Suppressor macrophage (primary cell): ENCODE measurements at places on chromosomes 6 and 20.

DNA sequence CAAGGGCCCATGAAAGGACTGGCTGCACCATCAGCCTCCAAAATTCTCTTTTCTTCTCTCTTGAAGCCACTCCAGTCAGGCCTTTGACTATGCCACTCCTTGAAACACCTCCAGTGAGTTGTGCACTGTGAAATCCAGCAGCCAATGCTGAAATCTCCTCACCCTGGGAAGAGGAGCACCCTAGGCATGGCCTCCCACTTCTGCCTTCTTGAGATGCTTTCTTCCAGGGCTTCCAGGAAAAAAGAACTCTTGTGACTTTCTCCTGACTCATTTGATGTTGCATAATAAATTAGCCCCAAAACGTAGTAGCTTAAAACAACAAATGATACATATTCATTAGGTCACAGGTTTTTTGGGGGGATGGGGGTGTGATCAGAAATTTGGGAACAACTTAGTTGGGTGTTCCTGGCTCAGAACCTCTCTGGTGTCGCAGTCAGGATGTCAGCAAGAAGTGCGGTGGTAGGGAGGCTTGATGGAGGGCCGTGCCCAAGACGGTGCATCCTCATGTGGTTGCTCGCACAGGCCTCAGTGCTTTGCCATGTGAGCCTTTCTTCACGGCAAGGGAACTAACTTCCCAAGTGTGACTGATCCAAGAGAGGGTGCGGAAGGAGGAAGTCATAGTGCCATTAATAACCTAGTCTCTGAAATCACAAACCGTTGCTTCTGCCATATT, 12.1 kb downstream of the NCR2 start:
- DNase-seq = no peak

GRCh38 chr6:34143884-34144580, 1.9 kb downstream of the GRM4 start:
- peak; percentile 19 for DNase-seq

GRCh38 chr6:164114651-164115050, 700.1 kb downstream of the QKI start:
- no peak for DNase-seq

GRCh38 chr6:4358414-4359107, 223.2 kb upstream of the ECI2 start:
- DNase-seq = peak; percentile 90

DNA sequence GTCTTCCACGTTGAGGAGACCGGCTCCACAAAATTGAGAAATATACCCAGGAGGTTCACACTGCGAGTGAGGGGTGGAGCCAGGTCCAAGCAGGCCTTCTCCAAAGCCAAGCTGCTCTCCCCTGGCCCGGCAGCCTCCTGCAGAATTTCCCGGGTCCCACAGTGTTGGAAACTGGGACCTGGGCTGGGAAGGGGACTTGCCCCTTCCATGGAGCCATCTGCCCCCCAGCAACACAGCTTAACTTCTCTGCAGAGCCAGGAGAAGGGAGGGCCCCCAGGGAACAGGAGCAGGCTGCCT, 35.4 kb downstream of the MDFI start:
- DNase-seq = no peak

DNA sequence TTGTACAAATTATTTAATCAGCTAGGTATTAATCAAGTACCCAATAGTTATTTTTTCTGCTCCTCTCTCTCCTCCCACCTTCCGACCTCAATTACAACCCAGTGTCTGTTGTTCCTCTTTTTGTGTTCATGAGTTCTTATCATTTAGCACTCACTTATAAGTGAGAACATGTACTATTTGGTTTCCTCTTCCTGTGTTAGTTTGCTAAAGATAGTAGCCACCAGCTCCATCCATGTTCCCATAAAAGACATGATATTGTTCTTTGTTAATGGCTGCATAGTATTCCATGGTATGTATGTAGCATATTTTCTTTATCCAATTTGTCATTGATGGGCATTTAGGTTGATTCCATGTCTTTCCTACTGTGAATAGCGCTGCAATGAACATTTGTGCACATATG, 652.8 kb upstream of the CITED2 start:
- DNase-seq = no peak

GRCh38 chr6:90835596-90836212, 248.8 kb upstream of the MAP3K7 start:
- DNase-seq = no peak

GRCh38 chr6:71197267-71197666, 91.3 kb upstream of the OGFRL1 start:
- no peak for DNase-seq

GRCh38 chr6:4185419-4185818, 50.0 kb upstream of the ECI2 start:
- no peak for DNase-seq

GRCh38 chr6:134920422-134920821, 29.5 kb downstream of the ALDH8A1 start:
- no peak for DNase-seq

DNA sequence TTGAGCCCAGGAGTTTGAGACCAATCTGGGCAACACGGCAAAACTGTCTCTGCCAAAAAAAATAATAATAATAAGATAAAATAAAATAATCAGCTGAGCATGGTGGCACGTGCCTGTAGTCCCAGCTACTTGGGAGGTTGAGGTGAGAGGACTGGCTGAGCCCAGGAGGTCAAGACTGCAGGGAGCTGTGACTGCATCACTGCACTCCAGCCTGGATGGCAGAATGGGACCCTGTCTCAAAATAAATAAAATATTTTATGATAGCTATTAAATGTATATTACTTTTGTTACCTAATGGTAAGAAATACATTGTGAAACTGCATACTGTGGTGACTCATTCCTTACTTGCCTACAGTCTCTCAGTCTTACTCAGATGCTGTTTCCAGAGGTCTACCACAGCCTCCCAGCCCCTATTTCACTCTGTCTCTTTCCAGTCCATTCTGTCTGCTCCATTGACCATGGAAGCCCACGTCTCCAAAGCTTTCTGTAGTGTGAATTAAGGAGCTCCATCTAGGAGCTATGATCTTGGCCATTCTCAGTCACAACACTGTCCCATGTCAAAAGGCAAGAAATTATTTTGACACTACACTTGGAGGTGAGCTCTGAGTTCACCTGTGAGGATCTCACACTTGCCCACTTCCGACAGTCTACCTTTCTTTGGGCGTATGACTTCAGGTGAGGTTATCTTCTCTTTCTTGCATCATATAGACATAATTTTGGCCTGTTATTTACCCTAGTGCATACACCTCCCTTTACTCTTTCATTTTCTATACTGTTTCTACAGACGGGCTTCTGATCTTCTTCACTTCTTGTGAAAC, 22.4 kb upstream of the SNX9 start:
- DNase-seq = peak; percentile 24

- no peak for DNase-seq
These were observed 811.9 kb downstream of the TENT5A start for GRCh38 chr6:80940571-80940970.

GRCh38 chr6:10526156-10526555, 5.0 kb downstream of the GCNT2 start:
- DNase-seq = no peak

- DNase-seq = no peak
These were observed 207.5 kb downstream of the SYNDIG1 start for GRCh38 chr20:24676978-24677370.

GRCh38 chr20:17189976-17190695, 36.7 kb upstream of the PCSK2 start:
- DNase-seq = no peak

DNA sequence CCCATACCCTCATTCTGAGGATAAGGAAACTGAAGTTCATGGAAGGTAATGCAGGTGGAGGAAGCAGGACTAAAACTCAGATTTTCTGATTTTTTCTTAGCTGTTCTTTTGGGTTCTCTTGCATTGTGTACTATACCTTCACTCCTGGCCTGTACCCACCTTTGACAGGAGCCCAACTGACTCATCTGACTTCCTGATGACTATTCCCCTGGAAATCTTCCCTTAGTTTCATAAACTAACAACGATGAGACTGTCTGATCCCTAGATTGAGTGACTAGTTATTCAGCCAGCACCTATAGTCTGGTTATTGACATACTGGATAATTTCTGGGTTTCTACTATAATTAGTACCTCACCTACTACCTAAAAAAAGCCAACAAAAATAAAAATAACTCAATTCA, 10.1 kb downstream of the CRYBG1 start:
- DNase-seq = no peak

- DNase-seq = no peak
These were observed 18.6 kb downstream of the TTPAL start for GRCh38 chr20:44494266-44494665.

- DNase-seq = peak; percentile 61
These were observed 42.3 kb downstream of the HIVEP2 start for GRCh38 chr6:142902636-142903053.

DNA sequence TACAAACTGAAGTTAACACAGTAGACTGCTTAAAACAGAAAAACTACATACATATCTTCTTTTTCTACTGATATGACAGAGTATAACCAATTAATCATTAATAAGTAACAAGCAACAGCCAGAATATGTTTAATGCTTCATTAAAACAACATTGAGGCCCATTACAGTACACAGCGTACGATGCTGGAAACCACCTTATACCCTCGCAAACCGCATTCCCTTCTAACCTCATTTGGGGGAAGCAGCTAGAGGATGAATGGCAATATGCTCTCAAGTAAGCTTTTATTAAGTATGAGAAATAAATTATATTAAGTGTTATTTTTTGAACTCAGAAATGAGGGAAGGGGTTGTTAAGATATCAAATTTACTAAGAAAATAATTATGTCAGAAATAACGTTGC, 142.4 kb downstream of the GMDS start:
- DNase-seq = no peak

DNA sequence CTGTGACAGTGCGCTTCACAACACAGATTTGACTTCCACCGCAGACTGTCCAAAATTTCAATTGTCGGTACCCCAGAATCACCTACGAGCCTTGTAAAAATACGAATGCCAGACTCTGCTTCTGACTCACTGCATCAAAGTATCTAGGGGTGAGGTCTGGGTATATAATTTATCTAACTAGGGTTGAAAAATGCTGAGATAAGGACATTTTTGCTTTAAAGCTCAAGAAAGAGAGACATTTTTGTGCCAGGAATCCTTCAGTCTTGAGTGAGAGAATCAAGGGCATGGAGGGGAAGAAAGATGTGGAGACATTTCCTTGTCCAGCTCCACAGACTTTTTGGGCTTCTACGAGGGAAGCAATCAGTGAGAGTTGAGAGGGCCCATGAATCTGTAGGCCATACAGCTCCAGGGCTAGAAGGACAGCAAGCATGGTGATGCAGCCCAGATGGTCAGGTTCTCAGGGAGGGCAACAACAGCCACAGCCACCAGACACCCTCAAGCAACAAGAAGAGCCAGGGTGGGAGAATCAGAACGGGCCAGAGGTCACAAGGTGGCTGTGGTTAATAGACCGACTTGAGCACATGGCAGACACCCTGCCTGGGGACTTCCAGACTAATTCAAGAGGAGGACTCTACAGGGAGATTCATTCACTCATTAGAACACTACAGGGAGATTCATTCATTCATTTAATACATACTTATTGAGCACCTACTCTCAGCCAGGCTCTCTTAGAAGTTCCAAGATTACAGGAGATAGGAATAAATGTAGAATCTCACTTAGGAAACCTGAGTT, 211.1 kb upstream of the PRDM1 start:
- DNase-seq = no peak

- DNase-seq = no peak
These were observed 199.4 kb downstream of the SYNDIG1 start for GRCh38 chr20:24668791-24669190.

GRCh38 chr6:28944412-28944865, 20.7 kb upstream of the TRIM27 start:
- peak; percentile 88 for DNase-seq

GRCh38 chr6:82894653-82895259, 170.9 kb downstream of the UBE3D start:
- no peak for DNase-seq

DNA sequence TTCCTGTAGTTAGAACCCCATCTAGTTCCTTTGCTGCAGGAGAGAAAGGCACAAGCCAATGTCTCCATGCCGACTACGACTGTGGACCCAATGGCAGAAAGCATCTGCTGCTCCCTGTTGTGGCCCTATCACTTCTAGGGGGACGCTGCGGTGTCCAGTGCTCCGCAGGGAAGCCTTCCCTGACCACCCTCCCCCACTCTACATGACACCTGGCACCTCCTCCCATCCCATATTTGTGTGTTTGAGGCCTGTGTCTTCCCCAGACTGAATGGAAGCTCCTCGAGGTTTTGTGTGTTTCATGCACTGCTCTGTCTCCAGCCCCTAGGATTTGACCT, 159.5 kb downstream of the DTNBP1 start:
- no peak for DNase-seq

- DNase-seq = no peak
These were observed 58.6 kb upstream of the MRPS10 start for GRCh38 chr6:42276034-42276890.

- DNase-seq = no peak
These were observed 126.4 kb downstream of the LCA5 start for GRCh38 chr6:79410806-79411205.

DNA sequence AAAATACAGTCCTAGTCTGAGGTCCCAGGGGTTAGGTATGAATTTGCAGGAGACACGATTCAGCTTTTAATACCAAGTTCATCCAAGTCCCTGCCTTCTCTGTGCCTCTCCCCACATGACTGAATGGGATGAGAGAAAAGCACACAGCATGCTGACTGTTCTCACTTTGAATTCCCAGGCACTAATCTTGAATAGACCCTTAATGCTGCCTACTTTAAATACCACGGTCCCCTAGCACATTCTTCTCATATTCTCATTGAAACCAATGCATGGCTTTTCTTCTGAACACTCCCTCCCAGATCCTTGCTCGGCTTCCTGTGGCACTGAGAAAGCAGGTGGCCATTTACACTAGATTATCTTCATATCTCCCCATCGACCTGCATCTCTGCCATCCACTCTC, 30.1 kb upstream of the SCAF8 start:
- DNase-seq = no peak

DNA sequence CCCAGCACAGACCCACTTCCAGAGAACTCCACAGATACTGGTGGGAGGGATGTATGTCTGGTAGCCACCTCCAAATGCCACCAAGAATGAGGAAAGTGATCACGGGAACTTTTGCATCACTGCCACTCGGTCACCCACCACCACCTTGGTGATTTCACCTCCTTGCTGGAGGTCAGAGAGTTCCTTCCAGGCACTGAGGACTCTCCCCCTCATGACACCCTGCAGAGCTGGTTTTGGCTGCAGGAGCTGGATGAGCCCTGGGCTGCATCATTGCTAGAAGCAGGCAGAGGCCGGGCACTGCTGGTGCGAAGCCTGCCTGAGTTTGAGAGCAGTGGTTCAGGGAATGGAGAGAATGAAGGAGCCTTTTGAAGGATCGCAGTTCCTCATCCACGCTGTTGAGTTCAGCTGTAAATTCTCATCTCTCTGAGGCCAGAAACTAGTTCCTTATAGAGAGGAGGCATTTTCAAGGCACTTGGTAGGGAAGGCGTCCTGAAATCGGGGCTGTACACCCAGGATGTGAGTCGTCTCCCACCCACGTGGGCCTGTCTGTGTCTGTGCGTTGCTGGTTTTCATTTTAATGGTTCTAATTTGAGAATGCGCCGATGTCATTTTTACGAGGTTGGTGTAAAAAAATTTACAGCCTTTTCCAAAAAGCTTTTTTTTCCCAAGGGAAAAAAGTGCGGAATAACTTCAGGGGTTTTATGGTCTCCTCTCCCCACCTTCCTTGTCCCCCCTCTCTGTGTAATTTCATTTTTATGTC, 25.0 kb downstream of the FOXP4 start:
- peak; percentile 75 for DNase-seq

- peak; percentile 81 for DNase-seq
These were observed 49.4 kb upstream of the FNDC1 start for GRCh38 chr6:159119791-159120190.
